ENCODE measurements at places on chromosomes 13 and 19.
A peak's percentile ranks its signal among the peaks of the same experiment; 100 is the strongest.

GRCh38 chr19:18062028-18062427 is 24.7 kb downstream of the IL12RB1 start:
- DNase-seq = peak; percentile 29

DNA sequence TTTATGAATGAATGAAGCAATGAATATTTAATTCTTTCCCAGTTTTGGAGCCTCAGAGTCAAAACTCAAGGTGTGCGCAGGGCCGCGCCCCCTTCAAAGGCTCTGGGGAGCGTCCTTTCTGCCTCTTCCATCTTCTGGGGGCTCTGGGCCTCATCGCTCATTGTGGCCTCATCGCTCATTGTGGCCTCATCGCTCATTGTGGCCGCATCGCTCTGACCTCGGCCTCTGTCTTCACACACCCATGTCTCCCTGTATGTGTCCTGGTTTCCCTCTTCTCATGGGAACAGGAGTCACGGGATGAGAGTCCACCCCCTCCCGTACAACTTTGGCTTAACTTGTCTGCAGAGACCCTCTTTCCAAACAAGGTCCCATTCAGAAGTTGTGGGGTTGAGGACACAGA is 3.2 kb upstream of the MEX3D start:
- DNase-seq = no peak

- no peak for DNase-seq
Measured at GRCh38 chr13:21986602-21987001, 315.7 kb downstream of the FGF9 start.

DNA sequence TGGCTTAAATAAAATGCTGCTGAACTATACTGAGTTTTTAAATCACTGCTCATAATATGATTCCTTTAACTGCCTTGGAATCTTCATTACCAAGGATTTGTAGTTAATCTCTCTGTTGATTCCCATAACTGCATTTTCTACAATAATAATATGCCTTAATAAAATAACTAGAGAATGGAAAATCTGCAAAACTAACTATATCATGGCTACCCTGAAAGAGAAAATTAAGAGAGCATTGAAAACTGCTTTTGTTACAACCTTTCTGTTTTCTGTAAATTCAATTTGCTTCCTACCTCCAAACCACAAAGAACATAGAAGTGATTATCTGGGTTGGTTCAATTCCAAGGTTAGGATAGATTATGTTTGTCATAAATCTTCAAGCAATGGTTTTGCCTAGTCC is 202.8 kb upstream of the ATXN8OS start:
- DNase-seq = no peak

- no peak for DNase-seq
Measured at GRCh38 chr13:107866941-107867623, 348.3 kb downstream of the LIG4 start.

GRCh38 chr13:89270736-89271135 is 1599.6 kb downstream of the SLITRK5 start:
- no peak for DNase-seq

DNA sequence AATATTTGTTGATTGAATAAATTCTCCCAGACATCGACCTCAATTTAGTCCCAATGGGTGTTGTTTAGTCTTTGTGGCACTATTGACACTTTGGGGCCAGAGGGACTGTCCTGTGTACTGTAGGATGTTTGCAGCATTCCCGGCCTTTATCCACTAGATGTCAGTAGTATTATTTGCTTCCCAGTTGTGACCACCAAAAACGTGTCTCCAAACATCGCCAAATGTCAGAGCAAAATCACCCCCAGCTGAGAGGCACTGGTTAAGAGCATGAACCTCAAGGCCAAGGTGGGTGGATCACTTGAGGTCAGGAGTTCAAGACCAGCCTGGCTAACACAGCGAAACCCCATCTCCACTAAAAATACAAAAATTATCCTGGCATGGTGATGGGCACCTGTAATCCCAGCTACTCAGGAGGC is 15.4 kb downstream of the NLRP12 start:
- no peak for DNase-seq

DNA sequence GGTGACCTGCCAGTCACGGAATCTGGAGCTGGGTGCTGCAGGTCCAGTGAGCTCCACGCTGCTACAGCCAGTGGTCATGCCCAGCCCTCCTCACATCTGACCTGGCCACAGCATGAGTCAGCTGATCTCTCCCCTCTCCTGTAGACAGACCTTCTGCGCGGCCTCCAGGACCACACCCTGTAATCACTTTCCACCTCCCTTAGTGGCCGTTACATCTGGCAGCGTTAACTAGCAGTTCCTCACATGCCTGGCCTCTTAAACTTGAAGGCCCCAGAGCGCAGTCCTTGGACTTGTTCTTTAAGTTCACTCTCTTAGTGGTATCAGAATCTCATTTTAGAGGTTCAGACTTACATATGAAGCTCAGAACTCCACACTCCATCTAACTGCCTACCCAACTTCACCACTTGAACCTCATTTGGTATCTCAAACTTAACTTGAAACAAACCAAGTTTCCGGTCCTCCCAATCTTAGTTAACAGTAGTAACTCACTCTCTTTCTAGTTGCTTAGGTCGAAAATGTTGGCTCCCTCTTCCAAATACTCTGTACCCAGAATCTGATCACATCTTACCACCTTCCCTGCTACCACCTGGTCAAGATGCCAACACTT is 22.7 kb downstream of the MIPEP start:
- DNase-seq = no peak

GRCh38 chr19:18457483-18458331 is 19.8 kb upstream of the ISYNA1 start:
- no peak for DNase-seq

- no peak for DNase-seq
Measured at GRCh38 chr13:79435561-79435990, 29.5 kb upstream of the RBM26 start.

GRCh38 chr13:20487927-20488326 is 37.7 kb downstream of the CRYL1 start:
- no peak for DNase-seq

- DNase-seq = no peak
Measured at GRCh38 chr19:49327878-49328544, 3.0 kb upstream of the SLC6A16 start.

- DNase-seq = no peak
Measured at GRCh38 chr13:99976575-99976974, 5.0 kb upstream of the ZIC5 start.

DNA sequence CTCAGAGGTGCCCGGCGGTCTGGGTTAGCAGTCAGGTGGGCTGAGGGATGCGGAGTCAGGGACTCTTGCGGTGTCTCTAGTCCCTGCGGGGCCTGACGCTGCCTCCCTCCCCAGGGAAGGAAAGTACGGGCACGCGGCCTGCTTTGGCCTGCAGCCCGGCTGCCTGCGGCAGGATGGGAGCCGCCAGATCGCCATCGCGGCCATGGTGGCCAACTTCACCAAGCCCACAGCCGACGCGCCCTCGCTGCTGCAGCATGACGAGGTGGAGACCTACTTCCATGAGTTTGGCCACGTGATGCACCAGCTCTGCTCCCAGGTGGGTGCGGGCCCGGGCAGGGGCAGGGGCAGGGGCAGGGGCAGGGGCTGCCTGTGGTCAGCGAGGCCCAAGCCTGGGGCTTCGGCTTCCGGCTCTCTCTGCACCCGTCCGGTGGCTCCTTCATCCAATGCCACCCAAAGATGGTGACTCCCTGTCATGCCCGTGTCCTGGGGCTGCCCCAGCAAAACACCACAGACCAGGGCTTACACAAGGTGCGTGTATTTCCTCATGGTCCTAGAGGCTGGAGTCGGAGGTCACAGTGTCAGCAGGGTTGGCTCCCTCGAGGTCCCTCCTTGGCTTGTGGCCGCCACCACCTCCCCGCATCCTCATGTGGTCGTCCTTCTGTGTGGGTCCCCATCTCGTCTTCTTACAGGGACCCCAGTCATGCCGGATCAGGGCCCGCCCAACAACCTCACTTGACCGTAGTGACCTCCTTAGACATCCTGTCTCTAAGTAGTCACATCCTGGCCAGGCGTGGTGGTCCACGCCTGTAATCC is 11.3 kb upstream of the ZNF554 start:
- DNase-seq = no peak

DNA sequence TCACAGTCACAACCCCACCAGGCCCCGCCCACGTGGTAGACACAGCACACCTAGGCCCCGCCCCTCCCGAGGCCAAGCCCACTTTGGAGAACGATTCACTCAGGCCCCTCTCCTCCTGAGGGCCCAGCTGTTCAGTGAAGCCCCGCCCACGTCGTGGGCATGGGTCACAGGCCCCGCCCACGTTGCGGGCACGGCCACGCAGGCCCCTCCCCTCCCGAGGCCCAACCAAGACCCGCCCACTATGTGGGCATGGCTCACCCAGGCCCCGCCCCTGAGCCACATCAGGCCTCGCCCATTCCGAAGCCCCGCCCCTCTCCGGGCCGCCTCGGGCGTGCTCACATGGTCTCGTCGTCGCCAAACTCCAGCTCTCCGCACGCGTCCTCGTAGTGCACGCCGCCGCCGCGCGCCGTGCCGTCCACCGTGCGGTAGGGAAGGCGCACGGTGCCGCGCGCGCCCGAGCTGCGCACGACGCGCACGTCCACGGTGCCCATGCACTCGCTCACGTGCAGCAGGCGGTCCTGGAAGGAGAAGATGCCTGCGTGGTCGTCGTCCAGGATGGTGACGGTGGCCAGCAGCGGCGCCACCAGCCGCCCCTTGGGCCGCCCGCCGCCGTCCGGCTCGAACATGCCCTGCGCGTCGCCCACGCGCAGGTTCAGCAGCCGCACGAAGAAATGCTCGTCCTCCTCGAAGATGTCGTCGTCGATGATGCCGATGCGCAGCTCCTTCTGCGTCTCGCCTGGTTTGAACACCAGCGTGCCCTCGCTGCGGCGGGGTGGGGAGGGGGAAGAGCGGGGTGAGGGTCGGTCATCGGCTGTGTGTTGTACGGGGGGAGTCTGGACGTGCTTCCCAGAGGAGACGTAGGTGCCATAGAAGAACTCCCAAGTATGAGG is 24.0 kb downstream of the SLC8A2 start:
- no peak for DNase-seq

GRCh38 chr13:51797664-51798488 is 6.1 kb downstream of the DHRS12 start:
- DNase-seq = peak; percentile 11

- no peak for DNase-seq
Measured at GRCh38 chr13:35694549-35695447, 218.3 kb upstream of the MAB21L1 start.

- DNase-seq = no peak
Measured at GRCh38 chr13:38147050-38147449, 202.6 kb upstream of the UFM1 start.

- DNase-seq = no peak
Measured at GRCh38 chr19:16562608-16563025, 9.6 kb downstream of the SLC35E1 start.

- no peak for DNase-seq
Measured at GRCh38 chr13:47298506-47298905, 401.7 kb upstream of the HTR2A start.

DNA sequence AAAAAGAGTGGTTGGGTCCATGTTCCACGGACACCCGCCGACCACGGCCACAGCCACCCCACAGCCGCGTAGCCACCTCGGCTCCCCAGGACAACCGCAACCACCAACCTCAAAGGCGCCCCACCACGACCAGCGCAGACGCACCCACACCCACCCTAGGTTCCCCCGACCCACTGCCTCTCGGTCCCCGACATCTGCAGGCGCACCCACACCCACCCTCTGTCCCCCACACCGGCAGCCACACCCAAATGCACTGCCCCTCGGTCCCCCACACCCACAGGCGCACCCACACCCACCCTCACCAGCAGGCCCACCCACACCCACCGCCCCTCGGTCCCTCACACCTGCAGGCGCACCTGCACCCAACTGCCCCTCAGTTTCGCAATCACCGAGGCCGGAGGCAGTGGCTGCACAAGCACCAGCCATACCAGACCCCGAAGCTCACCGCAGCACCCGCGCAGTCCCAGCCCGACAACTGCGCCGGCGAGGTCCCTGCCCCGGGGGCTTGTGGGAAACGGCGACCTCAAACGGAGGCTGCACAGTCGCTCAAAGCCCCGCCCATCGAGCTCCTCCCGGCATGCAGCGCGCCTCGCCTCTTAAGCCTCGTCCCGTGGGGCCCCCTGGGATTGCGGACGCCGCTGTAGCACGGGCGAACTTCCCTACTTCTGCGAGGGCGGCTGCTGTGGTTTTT is 18.3 kb downstream of the ZNF77 start:
- DNase-seq = no peak

DNA sequence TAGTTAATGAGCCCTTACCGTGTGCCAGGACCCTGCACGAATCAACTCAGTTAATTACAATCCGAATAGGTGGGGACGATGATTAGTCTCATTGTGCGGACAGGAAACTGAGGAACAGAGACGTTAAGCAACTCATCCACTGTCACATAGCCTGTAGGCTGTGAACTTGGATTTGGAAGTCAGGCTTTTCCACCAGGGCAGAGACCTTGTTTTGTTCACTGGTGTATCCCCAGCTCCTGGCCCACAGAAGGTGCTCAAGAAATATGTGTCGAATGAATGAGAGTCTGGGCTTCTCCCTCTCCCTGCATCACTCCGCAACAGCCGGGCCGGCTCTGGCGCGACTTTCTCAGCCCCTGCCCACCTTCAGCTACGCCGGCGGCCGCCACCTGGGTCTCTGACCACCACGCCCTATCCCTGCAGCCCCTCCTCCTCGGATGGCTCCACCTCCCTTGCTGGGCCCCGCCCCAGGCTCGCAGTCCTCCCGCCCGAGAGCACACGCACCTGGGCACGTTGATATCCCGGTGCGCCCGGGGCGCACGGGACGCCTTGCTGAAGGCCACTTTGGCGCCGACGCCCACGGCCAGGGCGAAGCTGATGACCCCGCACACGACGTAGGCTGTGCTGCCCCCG is 1.3 kb downstream of the SHISA7 start:
- DNase-seq = no peak

- no peak for DNase-seq
Measured at GRCh38 chr13:106503272-106503671, 32.2 kb downstream of the EFNB2 start.

- no peak for DNase-seq
Measured at GRCh38 chr13:27920677-27921420, 1.0 kb downstream of the PDX1 start.

- DNase-seq = no peak
Measured at GRCh38 chr19:29674374-29675119, 9.3 kb downstream of the PLEKHF1 start.

DNA sequence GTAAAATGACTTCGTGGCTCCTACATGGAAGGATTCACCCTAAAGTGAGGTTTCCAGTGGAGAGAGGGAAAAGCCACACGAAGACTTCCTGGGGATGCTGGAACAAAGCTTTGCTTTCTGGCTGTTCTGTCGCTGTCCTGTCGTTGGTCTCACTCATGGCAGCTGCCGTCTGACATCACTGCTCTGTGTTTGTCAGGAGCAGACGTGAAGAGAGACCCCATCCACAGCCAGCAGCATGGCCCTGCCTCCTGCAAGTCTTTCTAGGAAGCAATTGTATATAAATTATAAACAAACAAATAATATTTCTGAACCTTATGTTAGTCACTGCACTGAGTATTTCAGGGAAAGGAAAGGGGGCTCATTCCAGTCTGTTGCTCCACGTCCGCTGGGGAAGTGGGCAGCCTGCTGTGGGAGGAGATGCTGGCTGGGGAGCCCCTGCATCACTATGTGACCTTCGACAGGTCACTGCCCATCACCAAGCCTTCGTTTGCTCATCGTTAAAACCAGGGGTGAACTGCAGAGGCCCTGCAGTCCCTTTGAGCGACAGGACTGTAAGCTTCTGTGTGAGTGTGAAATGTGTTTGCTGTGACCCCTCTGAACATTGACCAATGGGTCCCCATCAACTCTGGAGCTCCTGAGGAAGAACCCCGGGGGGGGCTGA is 151.0 kb downstream of the DCT start:
- DNase-seq = no peak

GRCh38 chr19:47719047-47719859 is 6.0 kb downstream of the EHD2 start:
- no peak for DNase-seq
